ENCODE measurements at places on chromosomes 6 and 20. TPM values are rescaled to one million over a fixed set of nuclear protein-coding genes. Genes with fewer than 3 reads are reported as not detected.

- no peak for DNase-seq
These were observed 59.3 kb upstream of the RPS6KA2 start for GRCh38 chr6:166686317-166686716.

DNA sequence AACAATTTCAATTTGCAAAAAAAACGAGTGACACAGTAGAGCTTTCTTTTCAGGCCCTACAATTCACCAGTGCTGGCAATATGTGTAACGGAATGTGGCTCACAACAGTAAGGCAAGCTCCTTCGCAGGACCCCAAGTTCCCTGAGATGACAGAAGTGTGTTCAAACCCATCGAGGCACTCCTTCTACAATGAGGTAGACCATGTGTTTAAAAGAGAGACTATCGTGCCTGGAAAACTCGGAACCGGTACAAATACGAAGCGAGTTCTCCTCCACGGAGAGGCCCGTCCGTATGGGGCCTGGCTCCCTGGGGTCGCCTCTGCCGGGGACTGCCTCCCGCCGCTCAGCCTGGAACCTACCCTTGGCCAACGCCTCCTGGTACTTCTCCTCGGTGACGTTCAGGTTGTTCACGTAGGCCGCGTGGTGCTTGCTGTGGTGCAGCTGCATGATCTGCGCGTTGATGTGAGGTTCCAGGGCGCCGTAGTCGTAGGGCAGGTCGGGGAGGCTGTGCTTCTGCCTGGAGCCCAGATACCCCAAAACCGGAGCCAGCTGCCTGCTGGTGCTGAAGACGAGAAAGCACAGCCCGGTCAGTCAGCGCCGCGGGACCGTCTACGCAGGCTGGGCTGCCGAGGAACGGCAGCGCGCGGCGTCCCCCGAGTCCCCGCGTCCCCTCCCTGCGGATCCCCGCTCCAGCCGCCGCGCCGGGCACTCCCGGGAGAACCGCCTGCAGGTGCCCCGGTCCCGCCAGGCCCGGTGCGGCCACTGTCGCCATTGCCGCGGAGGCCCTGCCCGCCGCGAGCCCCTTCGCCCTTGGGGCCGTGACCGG lies 526 bp downstream of the SOD2 start:
- no peak for DNase-seq

DNA sequence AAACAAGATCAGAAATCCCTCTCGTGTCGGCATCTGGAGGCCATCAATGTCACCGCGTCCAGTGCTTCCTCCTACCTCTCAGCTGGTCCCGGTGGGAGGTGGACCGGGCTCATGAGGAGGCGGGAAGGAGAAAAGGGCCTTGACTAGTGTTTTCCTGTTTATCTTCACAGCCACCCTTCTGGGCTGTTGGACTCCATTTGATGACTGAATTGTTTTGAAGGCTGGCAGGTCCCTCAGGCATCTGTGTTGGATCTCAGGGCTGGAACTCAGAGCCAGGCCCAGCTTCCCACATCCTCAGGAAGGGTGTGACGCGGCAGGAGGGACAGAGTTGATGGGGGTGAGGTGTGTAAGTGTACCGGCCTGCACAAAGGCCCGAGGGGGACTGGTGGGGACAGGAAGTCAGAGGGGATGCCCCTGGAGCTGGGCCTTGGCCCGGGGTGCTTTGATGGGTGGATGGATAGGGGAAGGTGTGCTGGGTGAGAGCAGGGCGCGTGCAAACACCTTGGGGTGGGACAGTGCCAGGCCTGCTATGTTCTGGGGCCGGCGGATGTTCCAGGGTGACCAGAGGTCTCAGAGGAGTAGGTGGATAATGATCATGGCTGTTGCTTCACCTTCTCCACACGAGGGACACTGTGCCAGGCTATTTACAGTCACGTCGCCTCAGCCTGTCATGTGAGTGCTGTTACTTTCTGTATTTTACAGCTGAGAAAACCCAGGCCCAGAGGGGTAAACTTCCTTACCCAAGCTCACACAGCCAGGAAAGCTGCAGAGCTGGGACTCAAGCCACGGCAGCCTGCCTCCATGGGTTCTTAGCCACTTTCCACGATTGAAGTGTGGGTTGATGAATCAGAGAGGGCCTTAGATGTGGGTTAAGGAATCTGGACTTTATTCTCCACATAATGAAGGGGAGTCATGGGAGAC lies 17.9 kb upstream of the CHMP4B start:
- DNase-seq = peak; percentile 48

DNA sequence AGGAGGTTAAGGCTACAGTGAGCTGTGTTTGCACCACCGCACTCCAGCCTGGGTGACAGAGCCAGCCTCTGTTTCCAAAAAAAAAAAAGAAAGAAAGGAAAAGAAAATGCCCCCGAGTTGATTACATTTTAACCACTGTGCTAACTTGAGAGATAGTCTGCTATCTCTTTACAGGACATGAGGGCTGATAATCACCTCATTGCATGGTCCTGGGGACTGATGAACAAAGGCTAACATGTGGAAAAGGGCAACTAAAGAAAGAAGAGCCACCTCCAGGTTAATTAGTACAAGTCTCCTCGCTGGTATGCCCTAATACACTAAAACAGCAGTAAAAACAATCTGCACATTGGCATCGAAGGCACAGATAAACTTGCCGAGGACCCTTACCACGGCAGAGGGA lies 4.2 kb upstream of the PLG start:
- DNase-seq = no peak

DNA sequence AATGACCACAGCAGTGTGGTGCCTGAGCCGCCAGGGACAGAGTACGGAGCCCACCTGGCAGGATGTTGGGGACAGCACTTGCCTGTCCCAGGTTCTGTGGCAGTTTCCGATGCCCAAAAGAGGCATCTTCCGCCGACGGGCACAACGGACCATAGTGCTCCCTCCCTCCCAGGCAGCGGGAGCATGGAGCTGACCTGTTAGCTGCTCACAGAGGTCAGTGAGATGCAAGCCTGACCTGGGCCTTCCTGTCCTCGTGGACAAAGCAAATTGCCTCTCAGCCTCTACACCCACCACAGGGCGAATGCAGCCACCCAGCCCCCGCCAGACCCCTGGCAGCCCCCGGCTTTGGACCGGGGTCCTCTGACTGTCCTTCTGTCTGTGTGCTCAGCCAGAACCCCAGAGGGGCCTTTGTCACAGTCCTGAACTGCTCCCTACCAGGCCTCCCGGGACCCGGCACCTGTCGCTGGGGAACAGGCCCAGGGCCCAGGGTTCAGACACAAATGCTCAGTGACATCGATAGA lies 16.2 kb upstream of the FRMD1 start:
- no peak for DNase-seq

DNA sequence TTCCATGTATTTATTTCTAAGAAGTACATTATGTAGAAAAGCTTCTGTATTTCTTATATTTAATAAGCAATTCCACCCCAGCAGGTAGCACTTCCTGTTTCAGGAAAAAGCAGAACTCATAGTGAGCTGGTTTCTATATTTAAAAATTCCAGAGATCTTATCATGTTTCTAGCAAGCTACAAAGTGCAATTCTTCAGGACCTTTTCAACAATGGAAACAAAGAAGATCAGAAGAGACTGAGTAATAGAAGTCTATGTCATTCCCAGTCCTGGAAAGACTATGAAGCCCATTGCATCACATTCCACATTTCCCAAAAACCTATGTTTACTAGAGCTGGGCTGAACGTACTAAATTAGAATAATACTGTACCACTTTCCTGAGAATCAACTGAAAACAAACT lies 302.6 kb upstream of the NRSN1 start:
- DNase-seq = no peak

WFDC10B gene
- total RNA-seq = not detected

HNF4A gene
- not detected for total RNA-seq

All from renal cortical epithelial cell (primary cell).